NCI-H774 (cell line): ENCODE measurements at places on chromosomes 11 and 22.

GRCh38 chr11:32893093-32893342 lies 407 bp downstream of the QSER1 start:
- DNase-seq, result no peak

GRCh38 chr11:66181632-66182315 lies 86.7 kb upstream of the RAB1B start:
- DNase-seq, result no peak

DNA sequence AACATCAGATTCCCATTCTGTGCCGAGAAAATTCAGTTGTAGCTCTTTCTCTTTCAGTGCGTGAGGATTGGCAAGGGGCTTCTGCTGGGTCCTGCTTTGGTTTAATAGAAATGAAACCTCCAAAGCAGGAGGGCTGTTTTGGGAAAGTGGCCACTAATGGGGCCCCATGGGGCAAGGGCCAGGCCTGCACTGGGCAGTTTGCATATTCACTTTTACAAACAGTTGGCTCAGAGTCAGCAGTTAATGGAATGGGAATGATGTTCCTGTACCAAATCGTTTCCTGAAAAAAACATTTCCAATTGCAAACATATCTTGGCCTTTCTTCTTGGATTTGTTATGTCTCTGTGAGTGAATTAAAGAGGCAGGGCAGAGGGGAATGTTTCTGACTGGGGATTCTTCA lies 92.1 kb downstream of the PARVA start:
- no peak for DNase-seq

DNA sequence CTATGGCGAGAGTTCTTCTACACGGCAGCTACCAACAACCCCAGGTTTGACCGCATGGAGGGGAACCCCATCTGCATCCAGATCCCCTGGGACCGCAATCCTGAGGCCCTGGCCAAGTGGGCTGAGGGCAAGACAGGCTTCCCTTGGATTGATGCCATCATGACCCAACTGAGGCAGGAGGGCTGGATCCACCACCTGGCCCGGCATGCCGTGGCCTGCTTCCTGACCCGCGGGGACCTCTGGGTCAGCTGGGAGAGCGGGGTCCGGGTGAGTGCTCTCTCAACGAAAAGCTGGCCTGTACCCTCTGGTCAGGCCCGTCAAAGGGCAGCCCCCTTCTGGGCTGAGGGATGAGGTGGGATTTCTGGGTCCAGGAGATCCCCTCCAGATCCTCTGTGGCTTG lies 15.9 kb upstream of the MAPK8IP1 start:
- DNase-seq, result no peak

GRCh38 chr11:102111787-102112508 lies 1.7 kb downstream of the YAP1 start:
- DNase-seq, result no peak

DNA sequence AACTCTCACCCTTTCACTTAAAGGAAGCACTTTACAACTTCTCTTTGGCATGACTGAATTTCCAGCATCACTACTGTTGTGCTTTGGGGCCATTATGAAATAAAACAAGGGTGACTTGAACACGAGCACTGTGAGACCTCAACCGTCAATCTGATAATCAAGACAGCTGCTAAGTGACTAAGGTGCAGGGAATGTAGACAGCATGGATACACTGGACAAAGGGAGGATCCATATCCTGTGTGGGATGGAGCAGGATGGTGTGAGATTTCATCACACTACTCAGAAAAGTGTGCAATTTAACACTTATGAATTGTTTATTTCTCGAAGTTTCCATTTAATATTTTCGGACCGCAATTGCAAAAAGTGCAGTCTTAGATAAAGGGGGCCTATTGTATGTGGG lies 16.1 kb upstream of the EXPH5 start:
- DNase-seq, result no peak

DNA sequence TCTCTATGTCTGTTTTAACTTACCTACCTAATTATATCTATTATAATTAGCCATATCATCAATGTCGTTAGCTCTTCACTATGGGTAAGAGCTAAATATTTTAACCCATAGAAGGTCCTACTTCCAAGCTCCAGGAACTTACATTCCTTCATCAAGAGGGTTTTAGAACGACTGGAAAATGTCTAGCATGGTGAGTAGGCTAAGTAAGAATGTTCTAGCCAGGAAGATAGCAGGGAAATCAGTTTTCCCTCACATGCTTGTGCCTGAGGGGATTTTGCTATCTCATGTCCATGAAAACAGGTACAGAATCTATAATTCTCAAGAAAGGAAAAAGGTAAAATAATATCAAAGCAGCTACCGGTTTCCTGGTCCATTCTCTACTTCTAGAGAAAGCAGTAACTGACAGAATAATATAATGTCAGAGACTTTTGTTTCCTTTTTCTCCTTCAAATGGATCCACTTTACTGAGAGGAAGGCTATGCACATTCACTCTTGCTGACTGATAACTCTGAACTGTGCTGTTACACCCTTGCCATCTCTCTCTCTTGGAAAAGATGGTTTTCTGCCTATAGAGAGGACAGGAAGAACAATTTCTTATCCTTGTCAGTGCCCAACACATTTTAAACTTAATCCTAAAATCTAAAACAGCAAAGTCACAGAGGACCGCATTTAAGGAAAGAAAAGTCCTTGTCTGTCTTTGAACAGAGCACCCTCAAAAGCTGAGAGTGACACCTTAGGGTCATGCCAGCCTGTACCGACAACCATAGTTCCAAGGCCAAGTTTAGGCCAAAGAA lies 67.0 kb downstream of the MAML2 start:
- DNase-seq, result no peak

DNA sequence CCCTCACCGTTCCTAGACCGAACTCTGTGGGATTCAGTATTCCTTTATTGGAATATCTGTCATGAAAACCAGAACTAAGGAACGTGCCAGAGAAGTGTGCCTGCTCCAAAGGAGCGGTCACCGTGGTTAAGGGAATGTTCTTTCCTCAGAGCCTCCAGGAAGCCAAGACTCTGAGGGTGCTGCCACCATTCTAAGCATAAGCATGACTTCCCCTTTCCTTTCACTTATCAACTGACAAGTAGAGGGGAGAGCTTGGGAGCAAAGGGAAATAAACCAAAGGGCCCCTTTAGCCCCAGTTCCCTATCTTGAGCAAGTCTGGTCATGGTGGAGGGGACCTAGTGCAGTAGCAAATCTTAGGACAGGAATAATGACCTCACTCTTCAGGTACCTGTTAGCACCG lies 26.8 kb downstream of the CTR9 start:
- DNase-seq, result no peak

- no peak for DNase-seq
These were observed 9.0 kb upstream of the ATG16L2 start for GRCh38 chr11:72805216-72805615.

DNA sequence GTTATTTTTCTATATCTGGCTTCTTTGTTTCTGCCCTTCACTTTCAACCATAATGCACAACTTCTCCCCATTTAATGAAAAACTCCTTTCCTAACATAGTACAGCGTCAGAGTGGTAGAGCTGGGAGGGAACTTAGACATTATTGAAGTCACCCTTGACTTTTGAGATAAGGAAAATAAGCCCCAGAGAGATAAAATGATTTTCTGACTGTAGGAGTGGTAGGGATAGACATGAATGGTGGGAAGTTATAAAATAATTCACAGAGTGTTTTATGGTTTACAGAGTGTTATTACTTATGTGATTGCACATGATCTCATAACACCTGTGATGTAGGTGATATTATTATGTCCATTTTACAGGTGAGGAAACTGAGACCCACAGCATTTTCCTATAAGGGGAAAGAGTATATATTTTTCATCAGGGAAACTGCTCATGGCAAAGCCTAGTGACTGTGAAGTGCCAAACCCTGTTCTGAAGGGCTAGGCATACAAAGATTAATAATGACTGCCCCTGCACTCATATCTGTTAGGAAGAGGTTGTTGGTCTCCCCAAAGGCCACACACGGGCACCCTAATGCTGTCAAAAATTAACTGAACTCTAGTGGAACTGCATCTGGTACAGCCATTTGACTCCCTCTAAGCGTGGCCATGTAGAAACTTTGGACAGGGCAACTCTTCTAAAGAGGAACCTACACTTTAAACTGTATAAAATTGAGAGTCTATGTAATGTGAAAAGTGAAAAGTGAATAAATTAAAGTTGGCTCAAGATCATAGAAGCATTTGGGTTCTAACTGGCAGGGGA lies 61.1 kb upstream of the PICALM start:
- DNase-seq, result no peak

DNA sequence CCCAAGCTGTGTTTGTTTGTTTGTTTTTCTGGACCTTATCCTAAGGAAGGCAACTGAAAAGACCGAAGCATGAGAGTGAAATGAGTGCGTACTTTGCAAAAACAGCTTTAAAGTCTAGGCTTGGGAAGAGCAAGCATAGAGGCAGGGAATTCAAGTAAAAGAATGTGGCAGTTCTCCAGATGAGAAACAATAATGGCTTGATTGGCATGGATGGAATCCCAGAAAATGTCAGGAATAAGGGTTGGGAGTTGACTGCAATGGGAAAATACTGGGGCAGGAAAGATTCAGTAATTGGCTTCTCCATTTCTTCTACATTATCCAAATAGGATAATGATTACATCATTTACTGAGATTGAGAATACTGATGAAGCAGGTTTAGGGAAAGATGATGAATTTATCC lies 17.5 kb downstream of the SAAL1 start:
- DNase-seq, result no peak

- DNase-seq, result no peak
These were observed 9.0 kb upstream of the RCN1 start for GRCh38 chr11:32081901-32082300.

DNA sequence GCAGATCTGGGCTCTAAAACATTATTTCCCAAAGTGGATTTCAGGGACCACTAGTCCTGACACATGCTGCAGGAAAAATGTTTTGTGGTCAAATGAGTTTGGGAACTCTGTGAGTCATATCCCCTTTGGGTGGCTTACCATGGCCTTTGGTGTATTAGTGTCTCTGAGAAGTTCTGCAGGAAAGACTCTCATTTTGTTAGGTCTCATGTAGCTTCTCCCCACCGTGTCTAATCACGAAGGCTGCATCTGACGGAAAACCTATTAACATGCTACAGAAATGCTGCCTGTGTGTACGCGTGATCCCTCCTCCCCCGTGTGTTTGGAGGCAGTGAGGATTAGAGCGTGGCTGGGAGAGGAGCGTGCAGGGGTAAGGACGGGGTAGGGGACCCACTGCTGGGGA lies 191.7 kb downstream of the ST3GAL4 start:
- no peak for DNase-seq

DNA sequence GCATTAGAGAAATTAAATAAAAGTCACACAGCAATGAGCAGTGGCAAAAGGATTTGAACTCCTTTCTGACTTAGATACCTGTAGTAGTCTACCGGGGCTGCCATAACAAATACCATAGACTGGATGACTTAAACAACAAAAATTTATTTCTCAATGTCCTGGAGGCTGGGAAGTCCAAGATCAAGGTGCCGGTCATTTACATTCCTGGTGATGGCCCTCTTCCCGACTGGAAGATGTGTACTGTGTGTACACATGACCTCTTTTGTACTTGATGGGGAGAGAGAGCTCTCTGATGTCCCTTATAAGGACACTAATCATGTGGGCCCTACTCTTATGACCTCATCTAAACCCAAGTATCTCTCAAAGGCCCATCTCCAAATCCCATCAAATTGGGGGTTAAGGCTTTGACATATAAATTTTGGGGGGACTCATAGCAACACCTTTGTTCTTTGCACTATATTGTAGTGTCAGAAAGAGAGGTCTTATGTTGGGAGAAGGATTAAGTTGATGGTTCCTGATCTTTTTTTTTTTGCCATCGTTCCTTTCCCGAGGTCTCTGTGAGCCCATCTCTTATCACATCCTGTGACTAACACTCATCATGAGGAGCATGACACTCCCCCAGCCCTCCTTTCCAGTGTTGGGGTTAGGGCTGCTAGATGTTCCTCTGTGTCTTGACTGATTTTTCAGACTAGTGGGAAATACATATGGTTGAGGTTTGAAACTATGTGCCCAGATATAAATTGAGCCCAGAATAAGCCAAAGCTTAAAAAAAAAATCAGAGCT lies 104.3 kb downstream of the TRAF6 start:
- no peak for DNase-seq

DNA sequence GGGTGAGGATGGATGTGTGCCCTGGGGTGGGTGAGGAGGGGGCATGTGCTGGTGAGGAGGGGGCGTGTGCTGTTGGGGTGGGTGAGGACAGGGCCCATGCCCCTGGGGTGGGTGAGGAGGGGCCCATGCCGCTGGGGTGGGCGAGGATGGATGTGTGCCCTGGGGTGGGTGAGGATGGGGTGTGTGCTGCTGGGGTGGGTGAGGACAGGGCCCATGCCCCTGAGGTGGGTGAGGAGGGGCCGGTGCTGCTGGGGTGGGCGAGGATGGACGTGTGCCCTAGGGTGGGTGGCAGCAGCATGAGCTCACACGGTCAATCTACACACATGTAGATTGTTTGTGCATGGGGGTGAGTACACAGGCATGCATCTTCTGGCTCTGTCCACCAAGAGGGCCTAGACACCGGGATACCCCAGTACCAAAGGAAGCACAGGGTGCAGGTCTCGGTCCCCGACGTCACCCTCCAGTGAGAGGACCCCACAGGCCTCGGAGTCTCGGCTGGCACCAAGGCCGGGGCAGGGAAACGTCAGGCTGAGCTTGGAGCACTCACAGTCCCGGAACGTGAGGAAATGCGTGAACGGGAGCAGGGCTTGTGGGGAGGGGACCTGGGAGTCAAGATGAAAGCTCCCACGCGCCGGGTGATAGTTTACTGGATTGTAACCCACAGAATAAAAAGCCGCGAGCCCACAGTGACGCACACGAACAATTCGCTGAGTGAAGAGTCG lies 37.4 kb upstream of the TOLLIP start:
- no peak for DNase-seq

DNA sequence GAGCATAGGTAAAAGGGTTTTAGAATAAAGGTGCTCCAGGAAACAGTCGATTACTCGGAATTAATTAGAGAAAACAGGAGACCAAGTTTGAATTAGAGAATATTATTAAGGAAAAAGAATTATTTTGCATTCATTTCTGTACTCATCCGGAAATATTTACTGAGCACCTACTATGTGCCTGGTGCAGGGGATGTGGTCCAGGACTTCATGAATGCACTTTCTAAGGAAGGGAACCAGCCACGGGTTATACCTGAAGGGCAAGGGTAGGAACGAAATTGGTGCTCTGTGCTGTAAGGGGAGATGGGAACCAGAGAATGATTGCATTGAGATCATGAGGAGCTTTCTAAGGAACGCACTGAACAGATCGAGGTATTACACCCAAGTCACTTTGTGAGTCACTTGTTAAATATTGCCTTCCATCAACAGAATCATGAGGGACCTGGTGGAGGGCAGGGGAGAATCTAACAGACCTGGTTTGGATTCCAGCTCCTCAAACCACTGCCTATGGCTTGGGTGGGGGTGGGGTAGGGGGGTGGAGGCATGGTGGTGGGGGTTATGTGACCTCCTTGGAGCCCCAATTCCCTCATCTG lies 40.9 kb downstream of the C11orf96 start:
- no peak for DNase-seq

GRCh38 chr22:23690713-23691112 lies at the start of gene RGL4:
RGL4 (plus strand) TSS chr22:23691013; CDS start chr22:23692031, 1,018 bp downstream.
- no peak for DNase-seq
